NCI-H510A treated with DMSO at 0.1 percent for 48 hours (cell line): ENCODE measurements at places on chromosomes 11 and 22.

DNA sequence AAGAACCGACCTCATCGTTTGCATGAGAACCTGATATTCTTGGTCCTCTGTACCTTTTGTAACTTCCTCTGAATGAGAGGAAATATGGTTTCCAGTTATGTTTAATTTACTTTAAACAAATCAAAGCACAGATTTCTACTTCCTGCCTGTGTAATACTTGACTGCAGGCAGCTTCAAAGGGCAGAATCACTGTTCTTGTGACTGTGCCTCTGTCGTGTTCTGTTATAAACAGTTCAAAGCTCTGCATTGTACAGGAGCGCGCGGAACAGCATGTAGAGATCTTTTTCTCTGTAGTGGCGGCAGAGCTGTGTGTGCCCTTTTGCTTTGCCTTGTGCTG, 73.2 kb upstream of the CLDN5 start:
- no peak for DNase-seq

GRCh38 chr22:29215012-29215860, 9.5 kb downstream of the EMID1 start:
- DNase-seq: no peak

- DNase-seq: no peak
Measured at GRCh38 chr11:49851971-49852389, 100.2 kb upstream of the OR4C13 start.

GRCh38 chr11:61890529-61891330, 615 bp downstream of the FADS3 start:
- peak; percentile 67 for DNase-seq

- DNase-seq: no peak
Measured at GRCh38 chr11:99979042-99979441, 708.0 kb upstream of the ARHGAP42 start.

DNA sequence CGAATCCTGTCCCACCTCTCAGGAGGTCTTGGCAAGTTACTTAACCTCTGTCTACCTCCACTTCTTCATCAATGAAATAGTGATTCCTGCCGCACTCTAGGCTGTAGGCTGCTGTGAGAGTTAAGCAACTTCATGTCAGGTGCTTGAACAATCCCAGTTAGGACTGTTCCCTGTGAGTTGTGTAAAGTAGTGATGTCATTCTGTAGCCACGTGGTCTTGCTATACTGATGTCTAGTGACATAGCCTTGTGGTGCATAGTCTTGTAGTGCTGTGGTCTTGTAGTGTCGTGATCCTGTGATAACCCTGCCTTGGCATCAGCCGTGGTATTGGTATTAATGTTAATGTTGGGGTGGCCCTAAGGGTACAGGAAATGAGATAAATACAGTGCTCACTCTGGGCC, 30.3 kb upstream of the PRR5 start:
- peak; percentile 28 for DNase-seq

GRCh38 chr11:47724041-47724729, 9.0 kb upstream of the AGBL2 start:
- no peak for DNase-seq

DNA sequence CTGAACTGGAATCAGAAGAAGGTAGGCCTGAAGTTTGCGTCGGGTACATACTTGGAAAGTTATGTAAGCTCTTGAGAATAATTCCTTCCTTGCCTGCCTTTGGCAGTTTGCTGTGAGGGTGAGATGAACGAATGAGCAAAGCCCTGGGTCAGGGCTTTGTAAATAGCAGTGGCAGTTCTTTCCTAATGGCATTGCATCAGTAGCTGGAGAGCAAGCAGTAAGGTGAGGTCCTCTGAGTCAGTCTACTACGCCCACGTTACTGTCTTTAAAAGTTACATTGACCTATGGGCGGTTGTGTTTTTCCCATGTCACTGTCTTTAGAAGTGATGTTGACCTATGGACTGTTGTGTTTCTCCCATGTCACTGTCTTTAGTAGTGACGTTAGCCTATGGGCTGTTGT, 179.1 kb upstream of the E2F8 start:
- DNase-seq: no peak

- no peak for DNase-seq
Measured at GRCh38 chr11:97961431-97961830, 1059.3 kb upstream of the CNTN5 start.

DNA sequence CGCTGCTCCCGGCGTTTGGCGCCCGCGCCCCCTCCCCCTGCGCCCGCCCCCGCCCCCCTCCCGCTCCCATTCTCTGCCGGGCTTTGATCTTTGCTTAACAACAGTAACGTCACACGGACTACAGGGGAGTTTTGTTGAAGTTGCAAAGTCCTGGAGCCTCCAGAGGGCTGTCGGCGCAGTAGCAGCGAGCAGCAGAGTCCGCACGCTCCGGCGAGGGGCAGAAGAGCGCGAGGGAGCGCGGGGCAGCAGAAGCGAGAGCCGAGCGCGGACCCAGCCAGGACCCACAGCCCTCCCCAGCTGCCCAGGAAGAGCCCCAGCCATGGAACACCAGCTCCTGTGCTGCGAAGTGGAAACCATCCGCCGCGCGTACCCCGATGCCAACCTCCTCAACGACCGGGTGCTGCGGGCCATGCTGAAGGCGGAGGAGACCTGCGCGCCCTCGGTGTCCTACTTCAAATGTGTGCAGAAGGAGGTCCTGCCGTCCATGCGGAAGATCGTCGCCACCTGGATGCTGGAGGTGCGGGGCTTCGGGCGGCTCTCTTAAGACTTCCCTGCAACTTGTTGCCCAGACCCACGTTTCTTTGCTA, at the start of gene CCND1:
CCND1 (plus strand) TSS at position 162 of the 587 bp plus-strand sequence; CDS start at position 320, 158 bp downstream.
- peak; percentile 15 for DNase-seq

GRCh38 chr11:43517518-43517917, 158.8 kb downstream of the TTC17 start:
- no peak for DNase-seq

DNA sequence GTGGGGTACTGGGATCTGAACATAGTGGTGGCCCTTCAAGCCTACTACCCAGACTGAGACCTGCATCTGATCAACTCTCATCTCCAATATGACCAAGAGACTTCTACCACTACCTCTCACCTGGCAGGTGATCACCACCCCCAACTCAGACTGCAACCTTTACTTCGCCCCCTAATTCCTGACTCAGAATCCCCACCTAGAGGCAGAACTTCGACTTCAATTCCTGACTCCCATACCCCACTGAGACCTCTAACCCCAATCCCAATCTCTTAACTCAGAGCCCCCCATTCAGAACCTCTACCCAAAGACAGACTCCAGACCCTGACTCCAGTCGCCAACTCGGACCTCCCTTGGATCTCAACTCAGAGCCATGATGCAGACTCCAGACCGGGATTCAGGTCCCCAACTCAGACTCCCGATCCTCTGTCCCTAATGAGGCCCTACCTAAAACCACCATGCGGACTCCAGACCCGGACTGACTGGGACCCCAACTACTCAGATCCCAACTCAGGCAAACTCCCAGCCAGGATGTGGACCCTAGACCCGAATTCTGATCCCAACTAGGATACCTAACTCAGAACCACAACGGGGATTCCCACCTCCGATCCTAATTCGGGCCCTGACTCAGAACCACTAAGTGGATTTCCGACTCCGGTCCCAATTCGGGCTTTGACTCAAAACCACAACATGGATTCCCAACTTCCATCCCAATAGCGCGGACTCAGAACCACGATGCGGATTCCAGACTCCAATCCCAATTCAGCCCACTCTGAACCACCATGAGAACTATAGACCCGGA, 1.2 kb downstream of the KCNQ1OT1 start:
- no peak for DNase-seq

- no peak for DNase-seq
Measured at GRCh38 chr11:44172966-44173365, 77.5 kb downstream of the EXT2 start.

GRCh38 chr11:91871791-91872190, 352.8 kb upstream of the FAT3 start:
- DNase-seq: no peak

GRCh38 chr11:115624065-115624464, 119.8 kb upstream of the CADM1 start:
- no peak for DNase-seq

GRCh38 chr11:60378354-60378753, at the start of gene MS4A7:
Gene MS4A7 (plus strand): TSS chr11:60378532. CDS start chr11:60383142, 4,610 bp downstream.
- DNase-seq: no peak

GRCh38 chr22:37165940-37166674, 16.4 kb upstream of the IL2RB start:
- no peak for DNase-seq

DNA sequence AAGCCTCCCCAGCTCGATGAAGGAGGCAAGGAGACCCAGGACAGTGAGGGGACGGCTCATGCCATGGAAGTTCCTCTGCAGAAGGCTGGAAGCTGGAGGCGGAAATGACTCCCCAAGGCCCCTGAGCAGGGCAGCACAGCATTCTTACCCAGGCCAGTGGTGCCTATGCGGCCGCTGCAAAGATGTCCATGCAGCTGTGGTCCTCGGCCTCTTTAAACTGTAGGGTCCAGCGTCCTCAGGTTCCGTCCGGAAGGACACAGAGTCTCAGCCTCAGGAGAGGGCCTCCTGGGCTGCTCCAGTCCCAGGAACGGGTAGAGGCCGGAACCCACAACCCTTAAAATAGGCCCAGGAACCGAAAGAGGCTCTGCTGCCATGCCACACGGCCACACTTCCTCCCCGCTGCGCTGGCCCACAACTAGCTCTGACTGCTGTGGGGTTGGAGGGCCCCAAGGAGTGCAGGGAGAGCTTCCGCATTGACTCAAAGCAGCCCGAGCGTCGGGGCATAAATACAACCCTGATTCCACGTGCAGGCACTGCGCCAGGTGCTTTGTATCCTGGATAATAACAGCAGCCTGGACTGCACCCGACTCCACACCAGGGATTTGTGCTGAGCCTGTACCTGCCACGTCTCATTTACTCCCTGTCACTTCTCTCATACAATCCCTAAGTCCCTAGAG, 5.5 kb downstream of the KIAA0930 start:
- no peak for DNase-seq
